ENCODE measurements at places on chromosomes 1 and 21. TPM values are rescaled to one million over a fixed set of nuclear protein-coding genes. Genes with fewer than 3 reads are reported as not detected.

DNA sequence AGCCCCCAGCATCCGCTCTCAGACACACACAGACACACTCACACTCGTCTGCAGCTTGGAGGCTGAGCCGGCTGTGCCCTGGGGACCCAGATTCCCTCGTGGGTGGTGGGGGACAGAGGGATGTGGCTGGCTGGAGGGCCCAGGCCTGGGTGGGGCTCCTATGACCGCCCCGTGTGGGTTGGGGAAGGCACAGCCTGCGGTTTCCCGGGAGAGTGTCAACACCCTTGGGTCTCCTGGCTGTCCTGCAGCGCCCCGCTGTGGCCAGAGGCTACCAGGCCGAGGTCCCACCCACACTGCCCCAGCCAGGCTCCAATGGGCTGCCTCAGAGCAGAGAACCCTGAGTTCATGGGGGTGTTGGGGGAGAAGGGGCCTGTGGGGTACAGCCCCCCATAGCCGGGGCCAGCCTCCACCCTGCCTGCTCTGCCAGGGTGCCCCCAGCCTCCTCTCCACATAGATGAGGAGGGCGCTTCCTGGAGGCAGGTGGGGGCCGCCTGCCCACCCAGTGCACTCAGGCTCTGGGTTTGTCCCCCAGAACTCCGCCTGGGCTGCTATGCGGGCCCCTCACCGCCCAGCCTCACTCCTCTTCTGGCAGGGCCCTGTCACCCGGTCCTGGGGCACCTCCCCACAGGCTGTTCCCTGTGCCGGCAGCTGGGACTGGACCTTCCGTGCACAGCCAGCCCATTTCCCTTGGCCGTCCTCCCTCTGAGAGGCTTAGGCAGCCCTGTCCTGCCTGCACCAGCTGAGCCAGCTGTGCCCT, at the start of gene TTC34:
TTC34 (minus strand) TSS at position 159 of the 757 bp plus-strand sequence. CDS start 866 bp downstream, outside the sequence.
- peak; percentile 45 for DNase-seq

DNA sequence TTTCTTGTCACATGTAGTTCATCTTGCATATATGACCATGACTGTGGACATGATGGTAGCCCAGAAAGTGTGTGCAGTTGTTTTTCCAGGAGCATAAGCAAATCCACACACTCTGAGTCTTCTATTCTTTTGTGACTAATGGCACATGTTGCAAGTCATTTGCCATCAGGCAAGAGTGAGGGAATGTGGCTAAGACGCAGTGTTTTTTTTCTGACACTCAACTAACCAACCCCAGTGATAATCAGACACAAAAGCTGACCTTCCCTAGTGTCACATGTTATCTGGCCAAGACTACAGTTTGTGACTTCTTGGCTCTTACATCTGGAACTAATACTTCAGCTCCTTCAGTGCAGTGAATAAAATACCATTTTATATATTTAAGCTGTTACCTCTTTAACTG, 108.8 kb downstream of the ITSN1 start:
- no peak for DNase-seq

DNA sequence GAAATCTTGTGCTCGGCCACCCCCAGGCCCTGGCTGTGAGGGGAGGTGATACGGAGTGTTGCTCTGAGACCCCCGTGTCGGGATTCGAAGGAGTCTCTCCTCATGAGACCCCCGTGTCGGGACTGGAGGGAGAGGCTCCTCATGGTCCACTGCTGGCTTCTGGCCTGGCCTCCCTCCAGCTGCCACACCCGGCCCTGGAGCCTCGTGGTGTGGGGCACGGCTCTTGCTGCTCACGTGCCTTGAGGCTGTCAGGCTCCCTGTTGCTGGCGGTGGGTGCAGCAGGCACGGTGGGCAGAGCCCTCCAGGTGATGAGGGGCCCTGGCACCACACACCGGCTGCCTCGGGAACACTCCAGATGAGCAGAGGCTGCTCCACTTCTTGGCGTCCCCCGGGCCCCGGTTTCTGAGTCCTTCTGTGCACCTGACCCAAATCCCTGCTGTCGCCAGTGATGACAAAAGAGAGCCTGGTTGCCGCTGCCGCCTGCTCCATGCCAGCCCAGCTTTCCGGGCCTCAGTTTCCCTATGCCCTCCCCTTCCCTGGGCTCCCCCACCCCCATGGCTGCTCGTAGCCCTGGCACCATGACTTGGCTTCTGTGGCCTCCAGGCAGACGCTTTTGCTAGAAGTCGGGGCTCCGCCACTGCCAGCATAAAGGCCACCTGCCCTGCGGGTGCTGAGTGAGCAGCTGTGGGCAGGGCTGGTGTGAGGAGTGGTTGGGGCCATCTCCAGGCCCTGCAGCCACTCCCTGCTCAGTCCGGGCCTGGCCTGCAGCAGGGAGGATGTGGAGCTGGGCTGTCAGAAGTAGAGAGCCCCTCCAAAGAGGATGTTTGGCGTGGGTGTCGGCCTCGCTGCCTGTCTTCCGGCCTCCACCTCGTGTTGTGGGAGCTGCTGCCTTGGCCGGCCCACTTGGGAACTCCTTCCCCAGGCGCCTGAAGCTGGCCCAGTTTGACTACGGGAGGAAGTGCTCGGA, 11.8 kb downstream of the TMEM240 start:
- DNase-seq, result no peak

GRCh38 chr1:32400876-32401631, 6.8 kb upstream of the BSDC1 start:
- peak; percentile 19 for DNase-seq

Gene PLA2G2D
- polyA plus RNA-seq, result not detected

- DNase-seq, result no peak
These were observed 13.1 kb downstream of the ZBTB7B start for GRCh38 chr1:155015527-155016230.

DNA sequence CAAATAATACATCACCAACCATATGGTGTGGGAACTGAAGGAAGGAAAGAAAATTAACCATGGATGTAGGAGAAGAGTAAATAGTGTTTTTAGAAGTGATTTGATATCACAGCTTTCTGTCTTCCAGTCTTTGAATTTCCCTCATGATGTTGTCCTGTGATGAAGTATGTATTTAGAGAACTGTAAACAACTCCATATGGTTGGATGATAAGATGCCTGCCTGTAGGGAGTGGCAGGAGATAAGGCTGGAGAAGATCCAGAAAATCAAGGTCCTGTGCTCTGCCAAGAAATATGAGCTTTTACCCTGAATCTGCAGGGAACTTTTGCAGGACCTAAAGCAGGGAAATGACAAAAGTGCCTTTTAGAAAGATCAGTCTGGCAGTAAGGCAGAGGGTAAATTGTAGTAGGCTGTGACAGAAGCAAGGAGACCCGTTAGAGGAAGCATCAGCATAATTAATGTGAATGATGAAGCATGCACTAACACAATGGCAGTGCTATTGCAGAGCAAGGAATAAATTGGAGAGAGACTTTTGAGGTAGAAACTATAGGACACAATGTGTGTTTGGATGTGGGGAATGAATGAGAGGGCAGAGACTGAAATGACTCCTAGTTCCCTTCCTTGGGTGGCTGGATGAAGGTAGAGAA, 21.9 kb downstream of the CEPT1 start:
- DNase-seq, result no peak
